Liver (tissue), 10 donors: ENCODE measurements at places on chromosomes 16 and 17.

- DNase-seq, result no peak
Measured at GRCh38 chr17:15121426-15121825, 143.7 kb downstream of the PMP22 start.

DNA sequence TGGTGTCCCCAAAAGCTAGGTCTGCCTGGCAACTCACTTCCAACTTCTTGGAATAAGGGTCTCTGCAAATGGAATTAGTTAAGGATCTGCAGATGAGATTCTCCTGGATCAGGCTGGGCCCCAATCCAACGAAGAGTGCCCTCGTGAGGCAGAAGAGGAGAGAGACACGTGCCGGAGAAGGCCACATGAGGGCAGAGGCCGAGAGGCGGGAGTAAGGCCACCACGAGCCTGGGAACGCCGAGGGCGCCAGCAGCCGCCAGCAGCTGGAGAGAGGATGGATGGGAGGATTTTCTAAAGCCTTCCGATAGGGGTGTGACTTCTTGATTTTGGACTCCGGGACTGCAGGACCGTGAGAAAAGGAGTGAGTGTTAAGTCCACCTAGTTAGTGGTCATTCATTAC lies 76.3 kb downstream of the JPH3 start:
- DNase-seq, result no peak

DNA sequence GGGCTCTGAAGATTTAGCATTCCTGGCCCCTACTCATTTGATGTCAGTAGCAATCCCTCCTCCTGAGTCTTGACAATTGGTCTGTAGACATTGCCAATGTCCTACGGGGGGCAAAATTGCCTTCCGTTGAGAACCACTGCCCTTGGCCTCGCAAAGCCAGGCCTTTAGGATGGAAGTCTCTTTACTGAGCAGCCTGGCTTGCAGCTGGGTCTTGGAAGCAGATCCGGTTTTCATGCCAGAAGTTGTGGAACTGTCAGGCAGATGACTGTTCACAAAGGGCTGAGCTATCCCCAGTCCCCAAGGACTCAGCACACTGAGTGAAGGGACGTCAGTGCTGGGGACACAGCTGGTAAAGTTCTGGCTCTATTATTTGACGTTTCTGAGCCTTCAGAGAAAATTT lies 83.2 kb downstream of the WSCD1 start:
- no peak for DNase-seq

DNA sequence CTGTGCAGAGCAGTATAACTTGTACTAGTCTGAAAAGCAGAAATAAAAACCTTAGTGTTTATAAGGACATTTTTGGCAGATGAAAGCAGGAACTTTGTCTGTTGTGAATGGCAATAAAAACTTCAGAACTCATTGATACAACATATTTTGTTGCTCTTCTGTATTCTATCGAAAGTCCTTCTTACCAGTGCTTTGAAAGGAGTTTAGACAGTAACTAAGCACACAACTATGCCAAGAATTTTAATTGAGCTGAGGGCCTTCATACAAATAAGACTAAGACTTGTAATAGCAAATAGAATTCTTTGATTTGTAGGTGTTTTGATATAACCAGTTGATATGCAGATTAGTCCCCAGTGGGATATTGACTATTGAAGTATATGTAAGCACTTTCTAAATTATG lies 308.4 kb downstream of the ZFHX3 start:
- DNase-seq, result no peak

GRCh38 chr16:84434800-84435199 lies 66.5 kb downstream of the ATP2C2 start:
- no peak for DNase-seq

- DNase-seq, result no peak
Measured at GRCh38 chr17:76237859-76238313, 2.4 kb downstream of the RNF157 start.

DNA sequence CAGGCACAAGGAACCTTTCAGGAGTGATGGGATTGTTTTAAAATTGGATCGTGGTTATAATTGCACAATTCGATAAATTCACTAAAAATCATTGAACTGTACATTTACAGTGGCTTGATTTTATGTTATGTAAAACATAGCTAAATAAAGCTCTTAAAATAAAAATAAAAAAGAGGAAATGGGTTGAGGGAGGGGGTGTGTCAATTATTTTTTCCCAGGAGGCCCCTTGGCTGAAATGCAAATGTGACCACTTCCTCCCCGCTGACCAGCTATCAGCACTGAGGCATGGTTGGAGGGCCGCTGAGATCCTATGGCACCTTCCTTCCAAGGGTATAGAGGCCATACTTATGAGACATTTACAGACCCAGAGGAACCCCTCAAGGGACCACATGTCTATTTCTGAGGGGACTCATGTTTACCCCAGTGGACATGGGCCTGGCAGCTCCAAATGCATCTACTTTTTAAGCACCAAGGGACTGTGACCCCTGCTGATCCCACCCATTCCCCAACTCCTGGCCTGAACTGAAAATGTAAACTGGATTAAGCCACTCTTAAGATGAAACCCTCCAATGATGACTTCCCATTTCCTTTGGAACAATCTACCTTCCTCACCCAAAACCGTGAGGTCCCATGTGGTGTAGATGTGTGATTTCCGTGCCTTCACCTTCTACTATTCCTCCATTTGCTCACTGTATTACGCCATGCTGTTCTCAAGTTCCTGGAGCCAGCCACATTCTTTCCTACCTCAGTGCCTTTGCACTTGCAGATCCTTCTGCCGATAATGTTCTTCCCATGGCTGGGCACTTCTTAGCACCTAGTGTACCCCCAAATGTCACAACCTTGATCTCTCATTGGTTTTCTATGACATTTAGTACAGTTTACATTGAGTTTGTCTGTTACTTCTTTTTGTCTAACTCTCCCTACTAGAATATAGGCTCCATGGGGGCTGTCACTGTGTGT lies 2.8 kb upstream of the IL21R start:
- DNase-seq, result no peak

DNA sequence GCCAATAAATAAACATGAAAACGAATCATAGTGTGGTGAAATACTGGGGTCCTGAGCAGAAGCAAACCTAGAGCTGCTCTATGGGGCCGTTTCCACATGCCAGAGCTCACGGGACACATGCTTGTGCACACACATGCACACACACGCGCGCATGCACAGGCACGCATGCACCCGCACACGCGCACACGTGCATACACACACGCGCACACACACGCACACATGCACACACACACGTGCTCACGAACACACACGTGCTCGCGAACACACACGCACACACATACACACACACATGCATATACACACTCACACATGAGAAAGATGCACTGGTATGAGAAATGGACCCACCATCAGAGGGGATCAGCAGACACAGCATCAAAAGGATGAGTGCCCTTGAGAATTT lies 52.2 kb upstream of the DNAJA2 start:
- no peak for DNase-seq

GRCh38 chr17:5027916-5028315 lies 7.3 kb downstream of the SLC52A1 start:
- DNase-seq, result no peak
